ENCODE measurements at places on chromosomes 16 and 17.

DNA sequence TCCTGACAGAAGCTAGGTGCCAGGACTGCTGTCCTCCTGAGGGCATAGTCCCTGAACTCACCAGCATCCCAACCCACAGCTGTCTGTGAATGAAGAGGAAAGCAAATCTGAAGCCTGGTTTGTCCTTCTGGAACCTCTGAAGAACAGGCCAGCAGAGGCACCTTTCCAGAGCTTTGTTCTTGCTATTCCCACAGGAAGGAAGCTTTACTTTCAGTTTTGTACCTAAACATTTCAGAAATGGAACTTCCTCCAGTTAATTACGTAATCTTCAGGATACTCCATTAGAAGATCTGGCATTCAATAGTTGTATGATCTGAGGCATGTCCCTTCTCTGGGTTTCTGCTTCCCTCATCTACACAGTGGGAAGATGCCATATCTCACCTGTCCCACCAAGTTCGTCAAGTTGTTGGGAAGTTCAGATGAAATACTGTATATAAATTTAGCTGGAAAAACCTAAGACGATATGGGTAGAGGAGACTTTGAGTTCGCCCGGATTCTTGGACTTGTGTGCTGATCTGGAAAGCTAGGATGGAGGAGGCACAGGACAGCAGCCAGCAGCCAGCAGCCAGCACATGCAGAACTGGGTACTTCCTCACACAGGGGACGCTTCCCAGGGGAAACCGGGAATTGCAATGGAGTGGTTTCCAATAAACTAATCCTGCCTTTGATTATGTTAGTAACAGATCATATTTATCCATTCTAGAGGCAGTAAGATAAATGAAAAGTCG is 22.4 kb downstream of the NXPH3 start:
- no peak for DNase-seq

DNA sequence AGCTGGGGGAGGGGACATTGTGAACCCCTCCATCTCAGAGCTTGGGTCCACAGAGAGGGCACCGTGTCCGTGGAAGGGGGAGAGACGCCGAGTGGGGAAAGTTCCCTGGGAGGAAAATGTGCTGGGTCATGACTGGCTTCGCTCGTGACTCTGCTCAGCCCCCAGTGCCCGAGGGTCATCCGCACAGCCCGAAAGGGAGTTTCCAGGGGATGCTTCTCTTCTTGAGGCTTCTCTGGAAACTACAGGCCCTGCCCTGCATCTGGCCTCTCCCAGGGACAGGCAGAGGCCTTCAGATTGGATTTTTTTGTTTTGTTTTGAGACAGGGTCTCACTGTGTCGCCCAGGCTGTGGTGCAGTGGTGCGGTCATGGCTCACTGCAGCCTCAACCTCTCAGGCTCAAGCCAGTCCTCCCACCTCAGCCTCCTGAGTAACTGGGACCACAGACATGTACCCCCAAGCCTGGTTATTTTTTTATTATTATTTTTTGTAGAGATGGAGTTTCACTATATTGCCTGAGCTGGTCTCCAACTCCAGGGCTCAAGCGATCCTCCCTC is 9.8 kb upstream of the GSE1 start:
- DNase-seq, result no peak

DNA sequence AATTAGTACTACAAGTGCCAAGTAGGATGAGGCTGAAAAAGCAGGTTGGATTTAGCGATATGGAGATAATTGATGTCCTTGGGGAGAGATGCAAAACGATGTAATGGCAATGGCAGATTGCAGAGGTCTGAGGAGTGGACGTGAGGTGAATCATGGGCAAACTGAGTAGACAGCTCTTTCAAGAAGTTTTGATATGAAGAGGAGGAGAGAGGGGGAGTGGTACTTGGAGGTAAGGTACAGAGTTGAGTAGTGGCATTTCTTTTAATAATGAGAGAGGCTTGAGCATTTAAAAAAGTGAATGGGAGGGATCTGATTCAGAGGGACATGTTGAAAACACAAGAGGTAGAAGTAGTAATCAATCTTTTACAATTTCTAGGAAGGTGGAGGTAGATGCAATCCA is 17.7 kb upstream of the VPS4A start:
- no peak for DNase-seq

GRCh38 chr16:81535679-81536360 is 91.2 kb downstream of the CMIP start:
- DNase-seq, result no peak

DNA sequence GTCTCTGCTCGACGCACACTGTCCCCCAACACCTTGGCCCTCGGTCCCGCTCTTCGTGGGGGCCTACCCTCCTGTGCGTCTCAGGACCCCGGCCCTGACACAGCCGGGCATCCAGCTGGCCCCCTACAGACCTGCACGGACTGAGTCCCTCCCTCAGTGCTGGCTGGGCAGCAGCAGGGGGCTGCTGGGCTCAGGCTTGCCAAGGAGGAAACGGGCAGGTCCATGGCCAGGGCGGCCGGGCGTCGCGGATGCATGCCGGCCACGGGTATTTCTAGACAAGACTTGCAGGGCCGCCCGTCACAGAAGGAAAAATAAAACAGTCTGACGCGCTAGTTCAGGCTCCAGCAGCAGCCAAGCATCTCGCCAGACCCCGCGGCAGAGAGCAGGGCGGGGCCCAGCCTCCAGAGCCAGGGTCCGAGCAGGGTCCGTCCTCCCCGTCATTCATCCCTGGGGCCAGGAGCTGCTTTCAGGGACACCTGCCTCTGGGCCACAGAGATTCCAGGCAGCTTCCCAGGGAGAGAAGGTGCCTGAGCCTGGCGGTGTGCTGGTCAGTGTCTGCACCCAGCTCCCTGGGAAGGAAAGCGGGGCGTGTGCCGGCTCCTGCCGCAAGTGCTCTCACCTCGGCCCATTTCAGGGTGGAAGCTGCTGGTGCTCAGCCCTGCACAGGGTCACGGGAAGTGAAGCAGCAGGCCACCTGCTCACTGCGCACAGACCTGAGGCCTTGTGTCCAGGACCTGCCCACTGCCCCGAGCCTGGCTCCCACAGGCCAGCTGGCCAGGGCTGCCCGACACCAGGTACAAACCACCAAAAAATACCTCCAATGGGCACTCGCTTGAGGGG is 7.2 kb upstream of the PVALEF start:
- DNase-seq, result no peak

DNA sequence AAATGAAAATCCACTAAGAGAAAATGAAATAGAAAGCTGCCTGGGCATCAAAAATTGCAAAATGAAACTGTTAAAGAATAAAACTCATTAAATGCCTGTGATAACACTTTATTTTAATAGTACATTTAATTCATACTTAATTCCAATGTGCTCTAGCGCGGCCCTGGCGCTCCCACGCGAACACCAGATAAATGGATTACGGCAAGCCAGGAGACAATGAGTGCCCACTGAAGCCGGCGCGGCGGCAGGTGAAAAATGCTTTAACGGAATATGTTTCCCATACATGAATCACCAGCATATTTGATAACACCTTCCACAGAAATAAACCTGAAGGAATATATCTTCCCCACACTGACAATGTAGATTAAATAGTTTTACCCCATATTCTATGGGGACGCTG is 245.5 kb downstream of the RBFOX3 start:
- DNase-seq, result no peak

DNA sequence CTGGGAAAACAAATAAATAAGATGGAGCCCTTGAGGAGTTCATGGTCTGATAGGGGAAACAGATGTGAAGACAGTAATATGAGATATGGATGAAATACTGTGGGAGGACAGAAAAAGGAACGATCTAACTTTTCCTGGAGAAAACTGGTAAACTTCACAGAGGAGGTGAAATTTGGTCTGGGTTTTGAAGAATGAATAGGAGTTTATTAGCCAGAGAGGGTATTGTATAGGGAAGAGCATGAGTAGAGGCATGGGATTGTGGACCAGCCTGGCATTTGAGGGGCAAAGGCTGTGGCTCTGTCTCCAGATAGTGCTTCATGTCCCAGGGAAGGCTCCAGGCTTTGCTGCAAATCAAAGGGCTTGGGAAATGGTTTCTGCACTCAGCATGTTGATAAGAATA is 1.6 kb downstream of the LPO start:
- no peak for DNase-seq

- DNase-seq, result no peak
These were observed 4.2 kb upstream of the RDM1 start for GRCh38 chr17:35934760-35935159.

- no peak for DNase-seq
These were observed 39.7 kb downstream of the NACA2 start for GRCh38 chr17:61551255-61551742.

GRCh38 chr17:1753767-1754429 is 8.0 kb upstream of the SERPINF1 start:
- no peak for DNase-seq

- no peak for DNase-seq
These were observed 909 bp upstream of the RSL1D1 start for GRCh38 chr16:11852092-11852809.
